T-cell (primary cell): ENCODE measurements at places on chromosomes 12 and 14. TPM values are rescaled to one million over a fixed set of nuclear protein-coding genes. Genes with fewer than 3 reads are reported as not detected.
A peak's percentile ranks its signal among the peaks of the same experiment; 100 is the strongest.

TOMM20L gene
- total RNA-seq: not detected

PLCZ1 gene
- total RNA-seq: not detected

KRT72 gene
- 46.1 TPM for total RNA-seq

DIO3 gene
- not detected for total RNA-seq

SMOC1 gene
- not detected for total RNA-seq

DNA sequence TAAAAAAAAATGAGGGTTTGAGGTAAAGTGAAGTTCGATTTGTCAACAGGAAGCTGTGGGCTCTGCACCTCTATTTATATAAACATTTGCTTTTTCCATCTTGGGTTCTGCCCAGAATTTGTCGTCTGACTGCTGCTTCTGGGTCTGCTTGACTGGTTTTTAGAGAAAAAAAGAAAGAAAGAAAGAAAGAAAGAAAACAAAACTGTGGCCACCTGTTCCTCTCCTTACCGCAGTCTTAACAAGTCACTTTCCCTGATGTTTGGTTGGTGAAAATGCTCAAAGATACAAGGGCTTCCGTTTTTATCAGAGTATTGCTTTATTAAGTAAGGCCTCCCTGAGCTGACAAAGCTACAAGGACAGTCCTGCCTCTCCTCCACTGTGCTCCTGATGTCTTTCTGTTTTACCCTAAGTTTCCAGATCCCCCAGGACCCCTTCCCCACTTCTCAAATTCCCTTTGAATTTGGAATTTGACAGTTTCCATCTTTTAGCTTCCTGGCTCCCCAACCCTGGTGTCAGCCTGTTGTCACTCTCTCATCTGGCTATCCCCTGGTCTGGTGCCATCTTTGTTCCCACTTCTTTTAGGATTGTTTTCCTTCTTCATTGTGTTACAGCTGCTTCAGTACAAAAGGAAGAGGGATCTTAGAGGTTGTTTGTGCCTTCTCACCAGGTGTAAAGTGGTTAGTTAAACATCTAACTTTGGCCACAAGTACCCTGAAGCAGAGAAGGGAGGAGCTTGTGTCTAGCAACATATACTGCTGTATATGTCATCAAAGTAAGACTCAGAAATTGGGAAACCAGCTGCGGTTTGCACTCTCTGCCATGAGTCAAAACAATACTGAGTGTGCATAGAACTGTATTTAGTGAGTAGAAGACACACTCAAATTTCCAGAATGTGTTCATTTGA lies 18.0 kb downstream of the MFAP5 start:
- no peaks in the 10 kb centered on the region for H3K36me3 ChIP-seq
- peaks cover 9% of the 10 kb centered on the region for H3K4me1 ChIP-seq
- peak; percentile 11 for DNase-seq
- no peak overlapping the region for H3K4me3 ChIP-seq

DNA sequence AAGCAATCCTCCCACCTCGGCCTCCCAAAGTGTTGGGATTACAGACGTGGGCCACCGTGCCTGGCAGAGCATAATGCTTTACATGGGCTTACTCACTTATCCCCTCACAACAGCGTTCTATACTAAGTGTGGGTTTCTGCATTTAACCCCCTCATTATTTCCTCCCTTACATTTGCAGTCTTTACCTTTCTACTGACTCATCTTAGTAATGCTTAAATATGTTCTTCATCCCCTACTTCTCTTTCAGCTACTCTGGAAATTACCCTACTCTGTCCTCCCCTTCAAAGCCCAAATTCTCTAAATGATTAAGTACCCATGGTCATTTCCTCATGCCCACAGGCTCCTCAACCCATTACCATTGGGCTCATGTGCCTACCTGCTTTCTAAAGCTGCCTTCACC lies 40.7 kb downstream of the NKX2-1 start:
- no peaks in the 10 kb centered on the region for H3K4me1 ChIP-seq
- no peaks in the 10 kb centered on the region for H3K36me3 ChIP-seq
- H3K4me3 ChIP-seq: no peak overlapping the region

DNA sequence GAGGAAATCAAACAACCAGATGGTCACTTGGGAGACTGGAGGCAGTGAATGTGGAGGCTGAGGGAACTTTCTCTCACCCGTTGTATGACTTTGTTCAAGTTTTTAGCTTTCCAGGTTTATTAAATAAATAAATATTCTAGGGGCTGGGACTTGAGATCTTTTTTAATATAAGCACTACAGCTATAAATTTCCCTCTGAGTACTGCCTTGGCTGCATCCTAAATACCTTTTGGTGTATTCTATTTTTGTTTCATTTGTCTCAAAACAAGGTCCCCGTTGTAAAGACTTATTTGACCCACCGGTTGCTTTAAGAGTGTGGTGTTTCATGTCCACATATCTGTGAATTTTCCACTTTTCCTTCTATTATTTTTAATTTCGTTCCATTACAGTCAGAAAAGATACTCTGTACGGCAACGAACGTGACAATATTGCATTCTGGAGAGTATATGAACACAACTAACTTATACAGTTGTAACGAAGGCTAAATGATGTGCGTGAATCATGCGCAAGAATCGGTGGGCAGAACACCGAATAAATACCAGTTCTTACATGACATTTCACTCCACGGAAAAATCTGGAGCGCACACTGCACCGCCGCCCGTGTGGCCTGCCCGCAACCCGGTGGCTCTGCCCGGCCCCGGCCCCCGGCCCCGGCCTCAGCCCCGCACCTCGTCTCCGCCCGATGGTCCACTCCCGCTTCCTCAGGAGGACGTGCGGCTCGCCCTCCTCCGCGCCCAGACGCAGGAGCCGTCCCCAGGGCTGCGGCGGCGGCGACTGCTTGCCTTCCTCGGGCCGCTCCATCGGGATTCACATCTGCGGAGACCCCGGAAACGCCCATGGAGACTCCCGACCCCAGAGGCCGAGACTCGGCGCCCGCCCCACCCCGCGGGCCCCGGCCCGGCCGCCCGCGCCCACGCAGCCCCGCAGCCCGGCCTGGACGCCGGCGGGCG lies 602 bp downstream of the CHFR start:
- peak overlapping the region; percentile 47 for H3K27ac ChIP-seq
- DNase-seq: no peak
- peak overlapping the region; percentile 60 for H3K4me3 ChIP-seq
- H3K4me1 ChIP-seq: peaks cover 18% of the 10 kb centered on the region

DNA sequence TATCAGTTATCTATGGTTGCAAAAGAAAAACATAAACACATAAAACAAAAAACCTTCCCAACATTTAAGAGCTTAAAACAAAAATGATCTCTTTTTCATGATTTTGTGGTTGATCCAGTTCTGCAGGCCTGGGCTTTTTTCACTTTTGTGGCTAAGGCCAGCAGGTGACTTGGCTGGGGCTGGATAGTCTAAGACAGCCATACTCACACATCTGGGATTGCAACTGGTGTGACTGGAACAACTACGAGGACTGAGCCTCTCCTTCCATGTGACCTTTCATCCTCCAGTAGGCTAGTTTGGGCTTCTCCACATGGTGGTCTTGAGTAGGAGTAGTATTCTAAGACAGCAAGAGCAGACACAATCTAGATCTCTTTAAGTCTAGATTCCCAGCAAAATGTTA lies 7.2 kb upstream of the PKP2 start:
- H3K4me3 ChIP-seq: no peak overlapping the region
- no peaks in the 10 kb centered on the region for H3K4me1 ChIP-seq
- no peaks in the 10 kb centered on the region for H3K27me3 ChIP-seq
- DNase-seq: no peak
- no peaks in the 10 kb centered on the region for H3K36me3 ChIP-seq
- no peak overlapping the region for H3K27ac ChIP-seq

- no peak for DNase-seq
- no peak overlapping the region for H3K4me3 ChIP-seq
- no peaks in the 10 kb centered on the region for H3K4me1 ChIP-seq
- no peak overlapping the region for H3K27ac ChIP-seq
- H3K36me3 ChIP-seq: no peaks in the 10 kb centered on the region
- H3K27me3 ChIP-seq: peaks cover 17% of the 10 kb centered on the region
Observed at GRCh38 chr14:85535991-85536832, 6.3 kb downstream of the FLRT2 start.

- peaks cover 4% of the 10 kb centered on the region for H3K27me3 ChIP-seq
- no peaks in the 10 kb centered on the region for H3K4me1 ChIP-seq
- no peaks in the 10 kb centered on the region for H3K36me3 ChIP-seq
- H3K4me3 ChIP-seq: no peak overlapping the region
- no peak overlapping the region for H3K27ac ChIP-seq
Observed at GRCh38 chr12:129101816-129102215, 248.5 kb downstream of the GLT1D1 start.

GRCh38 chr12:110600254-110600653 lies 13.7 kb upstream of the TCTN1 start:
- no peaks in the 10 kb centered on the region for H3K36me3 ChIP-seq
- peaks cover 6% of the 10 kb centered on the region for H3K4me1 ChIP-seq
- no peak overlapping the region for H3K27ac ChIP-seq

DNA sequence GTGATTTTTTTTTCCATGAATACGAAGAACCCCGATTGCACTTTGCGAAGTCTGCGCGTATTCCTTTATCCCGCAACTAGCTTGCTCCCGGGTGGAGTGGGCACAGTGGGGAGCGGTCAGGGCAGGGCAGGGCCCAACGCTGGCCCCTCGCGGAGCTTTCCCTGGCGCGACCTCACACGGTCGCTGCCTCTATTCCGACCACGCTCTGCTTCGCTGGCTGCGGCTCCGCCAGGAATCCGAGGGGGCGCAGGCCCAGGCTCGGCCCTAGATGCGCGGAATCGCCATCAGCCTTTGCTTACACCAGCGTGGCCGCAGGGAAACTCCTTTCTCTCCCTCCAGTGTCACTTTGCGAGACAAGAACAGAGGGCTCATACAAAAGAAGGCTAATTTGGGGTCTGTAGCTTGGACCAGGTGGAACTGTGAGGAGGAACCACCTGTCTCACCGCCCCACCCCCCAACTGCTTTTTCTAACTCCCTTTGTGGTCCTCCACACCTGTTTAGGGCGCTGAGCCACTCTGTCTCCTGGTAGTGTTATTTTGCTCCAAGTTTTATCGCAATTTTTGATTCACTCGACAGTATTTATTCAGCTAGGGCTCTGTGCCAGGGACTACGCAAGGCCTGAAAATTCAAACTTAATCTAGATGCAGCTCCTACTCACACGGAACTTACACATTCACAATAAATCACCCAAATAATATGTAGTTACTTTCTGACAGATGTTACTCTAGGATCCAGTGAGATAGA lies 3.1 kb upstream of the NKX2-1 start:
- H3K27me3 ChIP-seq: peaks cover 84% of the 10 kb centered on the region
- H3K36me3 ChIP-seq: no peaks in the 10 kb centered on the region
- H3K27ac ChIP-seq: no peak overlapping the region
- H3K4me1 ChIP-seq: peaks cover 18% of the 10 kb centered on the region

GRCh38 chr12:8048906-8049305 lies 16.4 kb downstream of the FOXJ2 start:
- DNase-seq: no peak
- H3K36me3 ChIP-seq: peaks cover 91% of the 10 kb centered on the region
- H3K27me3 ChIP-seq: no peaks in the 10 kb centered on the region
- H3K27ac ChIP-seq: no peak overlapping the region

DNA sequence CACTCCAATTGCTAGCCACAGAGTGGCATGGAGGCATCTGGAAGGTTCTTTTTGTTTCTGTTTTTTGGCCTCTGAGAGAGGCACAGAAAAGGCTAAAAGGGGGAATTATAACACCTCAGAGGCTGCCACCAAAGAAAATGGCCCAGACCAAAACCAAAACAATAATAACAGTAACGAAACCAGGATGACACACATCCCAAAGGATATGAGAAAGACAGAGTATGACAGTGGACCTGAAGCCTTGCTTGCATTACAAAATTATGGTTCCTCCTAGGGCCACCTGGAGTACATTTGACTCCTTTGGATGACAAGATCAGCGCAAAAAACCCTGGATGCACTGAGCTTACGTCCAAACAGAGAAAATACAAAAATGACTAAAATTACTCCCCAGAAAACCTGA lies 152.7 kb downstream of the AEBP2 start:
- no peak for DNase-seq
- no peaks in the 10 kb centered on the region for H3K27me3 ChIP-seq
- no peak overlapping the region for H3K27ac ChIP-seq
